RWPE2 (cell line): ENCODE measurements at places on chromosomes 4 and X.

- no peak for DNase-seq
Measured at GRCh38 chr4:96164814-96165351, 325.0 kb downstream of the PDHA2 start.

- DNase-seq, result no peak
Measured at GRCh38 chrX:103503853-103504207, 15.5 kb downstream of the RAB40A start.

GRCh38 chrX:153646620-153647373 is at the start of gene DUSP9:
Gene DUSP9 (plus strand): TSS chrX:153647203. CDS start chrX:153647954, 751 bp downstream.
- peak; percentile 47 for DNase-seq

GRCh38 chr4:185859111-185859510 is 47.1 kb upstream of the SORBS2 start:
- DNase-seq, result no peak

DNA sequence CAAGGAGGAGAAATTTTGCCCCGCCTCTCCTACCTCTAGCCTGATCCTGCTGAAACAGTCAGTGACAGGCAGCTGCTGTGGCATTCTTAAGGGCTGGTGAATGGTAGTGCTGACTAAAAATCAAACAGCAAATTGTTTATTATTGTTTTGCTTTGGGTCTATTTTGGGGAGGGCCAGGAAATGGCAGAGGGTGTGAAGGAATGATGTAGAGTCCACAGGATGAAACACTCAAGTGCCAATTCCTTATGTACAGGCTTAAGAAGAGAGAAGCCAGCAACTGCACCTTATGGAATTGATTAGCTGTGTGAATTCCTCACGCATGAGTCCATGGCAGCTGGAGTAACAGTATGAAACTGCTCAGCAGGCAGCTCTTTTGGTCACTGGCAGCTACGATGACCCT is 39.7 kb downstream of the VEGFC start:
- DNase-seq, result no peak

DNA sequence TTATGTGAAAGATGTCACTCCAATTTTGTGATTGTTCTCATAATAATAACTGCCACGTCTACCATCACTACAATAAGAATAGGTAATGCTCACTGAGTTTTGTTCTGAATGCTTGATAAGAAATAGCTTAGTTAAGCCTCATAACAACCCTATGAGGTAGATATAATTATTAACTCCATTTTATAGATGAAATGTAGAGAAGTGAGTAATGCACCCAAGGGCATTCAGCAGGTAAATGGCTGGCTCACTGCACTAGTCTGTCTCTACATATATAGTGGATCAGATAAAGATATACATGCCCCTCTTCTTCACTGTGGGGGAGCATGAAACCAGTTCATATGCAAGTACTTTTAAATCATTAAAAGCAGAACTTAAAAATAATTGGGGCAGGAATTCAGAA is 65.8 kb upstream of the SLC4A4 start:
- no peak for DNase-seq
